Caudate nucleus (tissue), 63 donors: ENCODE measurements at places on chromosomes 1 and 21.

DNA sequence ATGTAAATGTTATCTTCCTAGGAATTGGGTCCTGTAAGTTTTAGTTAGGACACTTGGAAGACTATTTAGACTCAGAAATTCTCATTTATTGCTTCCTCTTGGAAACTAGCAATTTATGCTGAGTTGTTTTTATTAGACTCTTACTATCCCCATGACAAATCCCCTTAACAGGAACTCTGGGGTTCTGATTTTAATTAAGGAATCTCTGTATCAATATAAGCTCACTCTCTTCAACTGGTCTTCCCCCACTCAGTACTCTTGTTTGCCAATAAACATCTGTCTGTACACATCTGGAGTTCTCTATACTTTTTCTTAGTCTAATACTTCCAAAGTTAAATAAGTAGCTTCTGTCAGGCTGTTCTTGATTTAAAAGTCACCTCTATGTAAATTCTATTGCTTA is 64.1 kb upstream of the TBX15 start:
- no peak for DNase-seq

GRCh38 chr1:76867342-76868130 is at the start of gene ST6GALNAC5:
ST6GALNAC5 (plus strand) TSS chr1:76867480.
- DNase-seq = peak; percentile 52

- DNase-seq = no peak
Measured at GRCh38 chr1:19860418-19860817, 21.8 kb upstream of the OTUD3 start.

DNA sequence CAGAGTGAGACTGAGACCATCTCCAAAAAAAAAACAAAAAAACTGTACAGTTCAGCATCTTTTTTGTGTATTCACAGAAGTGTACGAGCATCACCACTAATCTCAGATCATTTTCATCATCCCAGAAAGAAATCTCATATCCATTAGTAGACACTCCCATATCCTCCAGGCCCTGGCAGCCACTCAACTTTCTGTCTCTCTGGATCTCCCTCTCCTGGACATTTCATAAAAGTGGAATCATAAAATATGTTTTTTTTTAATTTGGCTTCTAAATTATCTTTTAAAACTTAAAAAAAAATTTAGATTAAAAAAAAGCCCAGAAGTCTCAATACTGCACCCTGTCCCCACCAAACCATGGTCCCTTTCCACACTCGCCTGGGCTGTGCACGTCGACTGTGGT is 22.1 kb downstream of the RIPPLY3 start:
- no peak for DNase-seq

GRCh38 chr1:212401838-212402582 is 12.7 kb downstream of the PACC1 start:
- no peak for DNase-seq

DNA sequence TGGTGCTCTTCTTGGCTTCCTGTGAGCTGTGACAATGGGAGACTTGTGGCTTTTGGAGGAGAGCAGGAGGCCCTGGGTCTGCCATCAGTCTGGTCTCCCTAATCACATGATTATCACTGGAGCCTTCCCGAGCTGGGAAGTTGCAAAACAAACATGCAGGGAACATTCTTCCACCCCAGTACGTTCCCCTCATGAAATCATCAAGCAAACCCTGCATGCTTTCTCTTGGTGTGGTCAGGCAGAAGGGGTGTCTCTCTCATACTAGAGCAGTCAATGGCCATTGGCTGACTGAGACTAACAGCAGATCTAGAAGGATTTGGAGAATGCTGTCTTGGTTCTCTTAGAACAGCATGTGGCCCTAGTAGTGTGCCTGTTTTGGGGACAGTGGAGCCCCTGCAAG is 111.2 kb downstream of the LIPI start:
- no peak for DNase-seq

GRCh38 chr1:212915245-212916091 is 34.9 kb upstream of the VASH2 start:
- no peak for DNase-seq

GRCh38 chr1:41673378-41673777 is 188.9 kb upstream of the EDN2 start:
- DNase-seq = no peak

- DNase-seq = no peak
Measured at GRCh38 chr1:213419401-213420030, 368.5 kb downstream of the RPS6KC1 start.

- no peak for DNase-seq
Measured at GRCh38 chr1:112034277-112034676, 44.8 kb upstream of the KCND3 start.

DNA sequence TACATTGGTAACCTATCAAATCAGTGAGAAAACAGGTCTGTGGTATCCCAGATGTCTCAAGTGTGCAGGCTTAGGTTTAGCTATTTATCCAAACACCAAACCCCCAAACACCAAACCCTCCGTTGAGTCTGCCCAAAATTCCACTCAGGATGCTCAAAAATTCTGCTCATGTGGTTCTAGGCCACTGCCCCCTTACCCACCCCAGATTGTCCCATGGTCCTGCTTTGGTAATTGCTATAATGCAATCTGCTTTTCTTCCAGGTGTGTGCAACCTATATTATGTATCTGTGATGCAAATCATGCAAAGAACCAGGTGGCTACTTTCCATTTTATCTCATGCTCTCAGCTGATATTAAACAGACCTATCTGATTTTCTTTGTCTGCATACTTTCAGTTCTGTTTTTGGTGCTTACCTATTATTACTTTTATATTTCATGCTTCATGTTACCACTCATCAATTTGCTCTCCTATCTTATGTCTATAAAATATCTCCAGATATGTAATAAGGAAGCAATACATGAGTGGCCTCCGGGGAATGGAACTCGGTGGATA is 123.7 kb downstream of the TOMM20 start:
- no peak for DNase-seq

DNA sequence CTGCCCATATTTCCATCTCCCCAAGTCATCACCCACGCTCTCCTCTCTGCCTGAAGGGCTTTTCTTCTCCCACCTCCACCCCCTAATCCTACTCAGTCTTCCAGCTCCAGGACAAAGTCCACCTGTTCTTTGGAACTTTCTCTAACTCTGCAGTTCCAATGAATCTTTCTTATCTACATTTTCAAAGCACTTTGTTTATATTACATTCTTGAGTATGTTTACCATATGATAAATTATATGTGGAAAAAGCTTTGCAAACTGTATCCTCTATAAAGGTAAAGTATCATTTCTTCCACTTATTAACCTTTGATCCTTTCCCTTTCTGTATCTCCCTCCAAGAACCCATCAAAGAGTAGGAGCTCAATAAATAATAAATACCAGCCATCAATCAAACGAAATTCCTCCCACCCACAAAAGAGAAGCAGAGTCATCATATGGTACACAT is 39.7 kb downstream of the TTC13 start:
- DNase-seq = no peak

DNA sequence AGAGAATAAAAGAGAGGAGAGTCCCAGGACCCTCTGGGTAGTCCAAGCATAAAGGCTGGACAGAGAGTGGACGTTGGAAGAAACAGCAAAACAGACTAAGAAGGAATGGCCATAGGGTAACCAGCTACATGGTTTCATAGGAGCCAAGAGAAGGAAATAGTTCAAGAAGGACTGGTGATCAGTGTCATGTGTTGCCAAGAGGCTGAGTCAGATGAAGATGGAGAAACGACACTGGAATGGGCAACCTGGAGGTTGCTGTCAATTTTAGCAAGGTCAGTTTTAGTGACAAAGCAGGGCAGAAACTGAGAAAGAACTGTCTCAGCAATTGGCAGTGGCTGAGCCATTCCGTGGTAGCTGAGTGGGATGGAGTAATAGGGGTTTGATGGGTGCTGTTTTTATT is 41.4 kb downstream of the HMGB4 start:
- no peak for DNase-seq

- no peak for DNase-seq
Measured at GRCh38 chr21:37164742-37165141, 91.7 kb downstream of the TTC3 start.

DNA sequence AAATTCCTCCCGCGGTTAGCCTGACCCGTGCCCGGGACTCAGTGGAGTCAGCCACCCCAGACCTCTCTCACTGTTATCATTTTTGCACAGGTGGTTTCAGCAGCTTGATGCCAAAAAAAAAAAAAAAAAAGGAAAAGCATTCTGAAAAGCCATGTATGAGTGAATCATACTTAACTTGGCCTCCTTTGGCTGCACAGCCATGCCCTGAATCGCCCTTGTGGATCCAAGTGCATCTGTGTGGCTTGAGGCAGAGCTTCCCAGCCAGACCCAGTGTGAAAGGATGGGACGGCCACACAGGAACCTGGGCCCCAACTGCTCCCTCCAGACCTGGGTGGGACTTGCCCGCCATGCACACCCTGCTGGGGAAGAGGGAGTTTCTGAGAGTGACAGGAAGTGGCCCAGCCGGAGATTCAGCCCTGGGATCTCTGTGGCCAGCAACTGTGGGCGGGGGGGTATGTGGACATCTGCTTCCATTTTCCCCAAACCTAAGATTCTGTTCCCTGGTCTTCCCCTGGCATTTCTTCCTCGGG is 8.6 kb downstream of the YBEY start:
- no peak for DNase-seq

DNA sequence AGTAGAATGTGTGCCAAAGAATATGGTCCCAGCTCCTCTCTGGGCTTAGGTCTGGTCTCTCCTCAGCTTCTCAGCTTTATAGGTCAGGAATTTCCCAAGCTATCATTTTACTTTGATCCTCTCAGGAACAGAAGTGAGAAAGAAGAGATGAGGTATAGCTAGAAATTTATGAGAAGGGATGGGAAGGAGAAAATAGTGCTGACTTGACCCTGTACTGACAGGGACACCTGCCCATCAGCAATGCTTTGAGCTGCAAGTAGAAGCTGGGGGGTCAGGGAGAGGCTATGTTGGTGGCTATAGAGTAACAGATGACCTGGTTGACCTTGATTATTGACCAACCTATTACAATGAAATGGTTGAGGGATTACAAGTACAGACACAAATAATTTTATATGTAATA is 75.0 kb downstream of the XCL2 start:
- DNase-seq = no peak

DNA sequence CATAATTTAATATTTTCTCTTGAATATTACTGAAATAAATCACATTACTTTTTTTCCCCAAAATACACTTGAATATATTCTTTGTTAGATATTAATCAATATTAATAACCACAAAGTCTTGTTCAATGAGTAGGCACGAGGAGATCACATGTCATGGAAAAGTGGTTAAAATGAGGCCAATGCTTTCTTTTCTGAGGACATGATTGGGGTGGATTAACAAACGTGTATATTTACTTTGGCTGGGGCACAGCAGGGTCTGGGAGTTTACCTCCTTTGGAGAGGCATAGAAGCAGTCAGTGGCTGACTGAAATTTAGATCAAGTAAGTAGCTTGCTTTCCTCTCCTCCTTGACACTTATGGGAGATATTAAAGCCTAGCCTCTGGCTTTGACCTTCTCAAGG is 664.3 kb upstream of the B3GALT2 start:
- DNase-seq = no peak

GRCh38 chr1:15963968-15964648 is 11.8 kb downstream of the ZBTB17 start:
- no peak for DNase-seq

GRCh38 chr21:21851657-21852056 is 853.4 kb downstream of the NCAM2 start:
- DNase-seq = no peak

- DNase-seq = no peak
Measured at GRCh38 chr1:195766709-195767108, 841.5 kb downstream of the KCNT2 start.

DNA sequence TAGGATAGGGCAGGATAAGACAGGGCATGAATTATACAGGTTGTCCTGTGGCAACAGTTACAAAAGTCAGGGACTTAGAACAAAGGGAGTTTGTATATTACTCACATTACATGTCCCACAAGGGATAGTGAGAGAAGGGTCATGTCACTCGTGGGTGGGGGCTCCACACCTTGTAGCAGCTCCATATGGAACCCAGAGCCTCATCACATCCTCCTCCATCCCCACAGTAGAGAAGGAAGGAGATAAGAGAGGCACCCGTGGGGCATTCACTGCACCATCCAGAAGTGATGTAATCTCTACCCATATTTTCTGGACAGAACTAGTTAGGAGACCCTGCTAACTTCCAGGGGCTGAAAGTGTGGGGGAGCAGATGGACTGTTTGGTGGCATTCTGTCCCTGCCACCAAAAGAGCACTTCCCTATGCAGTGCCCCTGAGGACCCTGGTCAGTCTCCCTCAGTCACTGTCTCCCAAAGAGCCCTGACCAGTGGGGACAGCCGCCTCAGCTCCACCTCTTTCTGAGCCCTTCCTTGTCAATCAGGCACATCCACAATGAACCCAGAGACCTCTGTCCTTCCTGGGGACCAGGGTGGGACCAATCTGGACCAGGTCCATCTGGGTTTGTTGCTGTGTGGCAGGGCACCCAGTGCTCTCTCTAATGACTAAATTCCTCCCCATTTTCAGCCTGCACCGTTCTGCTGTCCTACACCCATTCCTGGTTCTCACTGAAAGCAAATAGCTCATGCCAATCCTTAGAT is 154.8 kb upstream of the ETV3 start:
- DNase-seq = no peak

DNA sequence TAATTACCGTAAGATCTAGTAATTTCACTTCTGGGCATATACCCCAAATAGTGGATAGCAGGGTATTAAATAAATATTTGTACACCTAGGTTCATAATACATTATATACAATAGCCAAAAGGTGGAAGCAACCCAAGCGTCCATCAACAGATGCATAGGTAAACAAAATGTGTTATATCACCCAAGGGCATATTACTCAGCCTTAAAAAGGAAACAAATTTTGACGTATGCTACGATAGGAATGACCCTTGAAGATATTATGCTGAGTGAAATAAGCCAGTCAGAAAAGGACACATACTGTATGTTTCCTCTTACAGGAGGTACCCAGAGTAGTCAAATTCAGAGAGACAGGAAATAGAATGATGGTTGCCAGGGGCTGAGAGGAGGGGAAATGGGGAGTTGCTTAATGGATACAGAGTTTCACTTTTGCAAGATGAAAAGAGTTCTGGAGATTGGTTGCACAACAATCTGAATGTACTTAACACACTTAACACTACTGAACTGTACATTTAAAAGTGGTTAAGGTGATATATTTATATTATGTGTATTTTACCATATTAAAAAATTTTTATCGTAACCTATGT is 36.6 kb upstream of the KCTD3 start:
- no peak for DNase-seq

GRCh38 chr1:22295856-22296255 is 153.0 kb upstream of the WNT4 start:
- no peak for DNase-seq

- DNase-seq = no peak
Measured at GRCh38 chr1:193104502-193104906, 710 bp downstream of the GLRX2 start.

- no peak for DNase-seq
Measured at GRCh38 chr1:202264300-202264699, 70.7 kb downstream of the LGR6 start.
